ENCODE measurements at places on chromosomes 6 and 20.

DNA sequence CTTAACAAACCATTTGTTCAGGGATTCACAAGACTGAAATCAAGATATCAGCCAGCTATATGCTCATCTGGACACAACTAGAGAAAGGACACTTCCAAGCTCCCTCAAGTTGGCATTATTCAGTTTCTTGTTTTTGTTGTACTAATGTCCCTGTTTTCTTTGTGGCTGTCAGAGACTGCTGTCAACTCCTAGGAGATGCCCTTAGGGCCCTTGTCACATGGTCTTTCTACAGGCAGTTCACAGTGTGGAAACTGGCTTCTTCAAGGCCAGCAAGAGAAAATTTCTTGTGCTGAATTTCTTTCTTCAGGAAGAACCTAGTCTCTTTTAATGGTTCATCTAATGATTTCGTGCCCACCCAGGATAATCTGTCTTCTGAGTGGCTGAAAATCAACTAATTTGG is 677.2 kb upstream of the MAN1A1 start:
- no peak for DNase-seq

DNA sequence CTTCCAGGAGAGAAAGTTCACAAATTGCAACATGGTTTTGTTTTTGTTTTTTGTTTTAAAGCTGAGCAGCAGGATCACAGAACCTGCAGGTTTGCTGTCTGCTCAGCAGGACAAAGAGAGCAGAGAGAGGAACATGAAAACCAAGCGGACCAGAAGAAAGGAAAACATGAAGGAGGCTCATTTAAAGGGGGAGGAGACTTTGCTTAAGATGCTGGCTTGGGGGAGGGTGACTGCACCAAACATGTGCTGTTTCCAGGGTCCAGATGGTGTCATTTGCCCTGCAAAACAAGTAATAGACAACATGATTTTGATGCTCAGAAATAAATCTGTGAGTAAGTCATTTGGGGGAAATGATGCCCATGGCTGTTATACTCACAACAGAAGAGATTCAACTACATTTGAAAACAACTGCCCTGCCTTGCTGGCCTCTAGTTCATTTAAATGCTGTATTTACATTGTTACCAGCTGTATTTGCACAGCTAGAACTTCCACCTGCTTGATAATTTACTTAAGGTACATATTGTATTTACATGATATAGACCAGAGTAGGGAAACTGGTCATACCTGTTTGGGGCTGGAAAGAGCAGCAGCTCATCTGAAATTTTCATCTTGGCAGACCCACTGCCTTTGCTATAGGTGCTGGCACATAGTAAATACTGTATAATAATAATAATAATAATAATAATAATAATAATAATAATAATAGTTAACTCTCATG is 32.2 kb upstream of the CHD6 start:
- no peak for DNase-seq

GRCh38 chr6:84771756-84772356 is 7.5 kb upstream of the TBX18 start:
- DNase-seq = no peak

DNA sequence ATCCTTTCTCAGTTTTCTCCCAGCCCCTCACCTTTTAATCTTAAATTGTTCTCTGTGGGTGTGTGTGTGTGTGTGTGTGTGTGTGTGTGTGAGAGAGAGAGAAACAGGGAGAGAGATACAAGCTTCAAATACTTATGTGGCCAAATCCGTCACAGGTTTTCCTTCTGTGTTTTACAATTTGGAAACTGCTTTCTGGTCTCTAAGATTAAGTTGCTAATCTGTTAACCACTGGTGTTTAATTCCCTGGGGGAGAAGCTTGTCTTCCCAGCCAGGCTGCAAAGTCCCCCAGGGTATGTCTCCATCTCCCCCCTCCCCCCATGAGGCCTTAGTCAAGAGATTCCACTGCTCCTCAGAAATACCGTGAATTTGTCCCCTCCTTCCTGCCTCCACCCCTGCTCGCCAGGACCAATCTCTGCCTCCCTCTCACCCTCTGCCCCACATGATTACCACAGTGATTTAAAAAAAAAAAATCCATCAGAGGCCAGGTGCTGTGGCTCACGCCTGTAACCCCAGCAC is 49.0 kb downstream of the RIPOR3 start:
- no peak for DNase-seq

DNA sequence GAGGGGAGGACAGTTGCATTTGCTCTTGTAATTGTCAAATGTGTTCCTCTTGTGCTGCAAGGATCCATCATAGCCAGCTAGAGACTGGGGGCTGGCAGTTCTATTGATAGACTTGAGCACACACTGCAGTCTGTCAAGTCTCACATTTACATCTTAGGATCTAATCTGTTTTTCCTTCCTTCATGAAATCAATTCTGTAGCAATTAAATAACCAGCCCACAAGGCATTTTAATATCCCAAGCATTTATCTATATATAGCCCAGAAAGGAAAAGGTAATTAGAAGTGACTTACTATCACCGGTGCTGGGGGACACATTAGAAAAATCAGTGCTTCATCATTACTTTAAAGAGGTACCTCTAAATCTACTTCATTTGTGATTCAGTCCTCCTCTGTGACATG is 143.0 kb upstream of the STXBP5 start:
- DNase-seq = no peak

DNA sequence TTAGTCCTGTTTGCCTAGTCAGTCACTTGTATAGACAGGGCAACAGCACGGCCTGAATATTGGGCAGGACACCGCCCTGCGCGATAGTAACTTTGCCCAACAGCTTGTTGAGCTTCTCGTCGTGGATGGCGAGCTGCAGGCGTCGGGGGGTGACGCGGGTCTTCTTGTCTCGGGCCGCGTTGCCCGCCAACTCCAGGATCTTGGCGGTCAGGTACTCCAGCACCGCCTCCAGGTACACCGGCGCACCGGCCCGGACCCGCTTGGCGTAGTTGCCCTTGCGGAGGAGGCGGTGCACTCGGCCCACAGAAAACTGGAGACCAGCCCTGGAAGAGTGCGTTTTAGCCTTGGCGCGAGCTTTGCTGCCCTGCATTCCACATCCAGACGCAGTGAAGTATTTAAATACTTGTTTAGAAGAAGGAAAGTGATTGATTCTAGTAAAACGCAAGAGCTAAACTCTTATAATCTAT is 92.8 kb upstream of the BTN3A2 start:
- DNase-seq = no peak

- DNase-seq = no peak
These were observed 72.3 kb downstream of the MACROD2 start for GRCh38 chr20:14067603-14068002.

GRCh38 chr6:77620278-77620882 is 32.5 kb upstream of the MEI4 start:
- no peak for DNase-seq

GRCh38 chr20:43722153-43722505 is 4.7 kb downstream of the GTSF1L start:
- no peak for DNase-seq

DNA sequence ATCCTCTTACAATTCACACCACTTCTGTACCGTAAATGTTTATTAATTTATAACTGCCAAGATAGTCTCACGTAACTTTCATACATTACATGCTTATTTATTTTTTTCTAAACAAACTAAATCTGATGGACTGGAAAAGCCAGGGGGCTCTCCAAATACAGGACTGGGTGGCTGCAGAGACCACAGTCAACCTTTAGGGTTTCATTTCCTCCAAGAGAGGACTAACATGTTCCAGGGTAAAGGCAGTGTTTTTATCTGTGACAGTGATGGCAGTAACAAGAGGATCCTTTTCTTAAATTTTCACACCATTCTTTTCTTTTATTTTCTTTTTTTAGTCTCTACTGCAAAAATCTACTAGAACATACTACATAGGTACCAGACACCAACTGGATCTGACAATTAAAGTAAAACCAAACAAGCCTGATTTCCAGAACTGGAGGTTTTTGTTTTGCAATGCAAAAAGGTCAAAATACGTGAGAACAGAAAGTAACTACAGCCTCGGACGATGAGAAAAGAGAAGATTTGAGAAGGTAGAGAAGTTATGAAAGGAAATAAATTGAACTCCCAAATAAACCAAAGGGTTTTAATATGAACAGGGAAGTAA is 1.2 kb downstream of the LMBRD1 start:
- no peak for DNase-seq

- DNase-seq = no peak
These were observed 5.9 kb upstream of the SLCO4A1 start for GRCh38 chr20:62636446-62636845.

DNA sequence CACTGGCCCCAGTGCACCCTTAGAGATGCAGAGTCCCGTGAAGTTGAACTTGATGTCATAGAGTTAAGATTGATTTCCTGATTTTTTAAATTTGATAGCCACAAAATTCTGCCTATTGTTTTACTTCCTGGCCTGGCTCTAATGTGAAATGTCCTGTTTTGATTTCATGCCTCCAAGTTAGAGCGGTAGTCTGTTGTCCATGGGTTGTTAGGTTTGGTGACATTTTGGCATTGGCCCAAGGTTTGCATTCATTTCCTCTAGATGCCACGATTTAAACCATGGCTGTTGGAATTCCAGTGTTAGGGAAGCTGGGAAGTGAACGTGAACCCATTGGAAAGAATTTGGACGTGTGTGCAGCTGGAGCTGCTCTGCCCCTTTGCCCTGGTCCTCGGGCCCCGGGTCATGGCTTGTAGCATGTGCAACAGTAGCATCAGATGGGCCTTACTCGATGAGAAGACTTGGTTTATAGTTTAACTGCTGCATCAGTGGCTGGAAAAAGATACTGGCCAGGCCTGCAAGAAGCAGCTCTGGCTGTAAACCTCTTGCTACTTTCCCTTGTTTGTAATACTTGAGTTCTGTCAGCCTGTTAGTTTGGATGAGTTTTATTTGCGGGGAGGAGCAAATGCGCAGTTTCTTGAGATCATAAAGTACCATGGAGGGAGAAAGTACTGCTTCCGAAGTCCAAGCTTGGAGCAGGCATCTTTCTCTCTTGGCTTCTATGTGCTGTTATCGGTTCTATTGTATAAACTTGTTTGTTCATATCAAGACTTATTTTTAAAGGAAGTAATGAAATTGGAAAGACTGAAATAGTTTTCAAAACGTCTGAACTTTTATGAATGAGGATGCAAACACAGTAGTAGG is 121.4 kb upstream of the CLDN20 start:
- no peak for DNase-seq

All from astrocyte (in vitro differentiated cells and primary cell).